ENCODE measurements at places on chromosomes 6 and 20.
A peak's percentile ranks its signal among the peaks of the same experiment; 100 is the strongest.

- no peak for DNase-seq
These were observed 60.0 kb downstream of the KIZ start for GRCh38 chr20:21185849-21186248.

DNA sequence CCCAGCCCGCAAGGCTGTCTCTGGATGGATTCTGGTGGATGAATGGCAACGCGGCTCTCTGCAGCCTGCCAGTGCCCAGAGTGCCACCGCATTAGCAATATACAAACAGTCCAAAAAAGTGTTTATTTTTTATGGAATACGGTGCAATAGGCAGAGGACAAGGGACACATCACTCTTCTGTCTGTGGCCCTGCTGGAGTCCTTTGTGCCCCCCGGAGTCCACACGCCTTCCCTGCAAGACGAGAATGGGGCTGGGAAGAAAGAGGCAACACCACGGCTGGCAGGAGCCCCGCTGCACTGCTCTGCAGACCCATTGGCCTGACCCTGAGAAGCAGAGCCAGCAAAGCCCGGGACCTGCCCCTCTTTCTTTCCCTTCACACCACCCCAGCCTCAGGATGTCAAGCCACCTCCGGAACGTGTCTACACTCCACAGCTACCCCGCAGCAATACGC lies 196.3 kb downstream of the SYNDIG1 start:
- DNase-seq: no peak

DNA sequence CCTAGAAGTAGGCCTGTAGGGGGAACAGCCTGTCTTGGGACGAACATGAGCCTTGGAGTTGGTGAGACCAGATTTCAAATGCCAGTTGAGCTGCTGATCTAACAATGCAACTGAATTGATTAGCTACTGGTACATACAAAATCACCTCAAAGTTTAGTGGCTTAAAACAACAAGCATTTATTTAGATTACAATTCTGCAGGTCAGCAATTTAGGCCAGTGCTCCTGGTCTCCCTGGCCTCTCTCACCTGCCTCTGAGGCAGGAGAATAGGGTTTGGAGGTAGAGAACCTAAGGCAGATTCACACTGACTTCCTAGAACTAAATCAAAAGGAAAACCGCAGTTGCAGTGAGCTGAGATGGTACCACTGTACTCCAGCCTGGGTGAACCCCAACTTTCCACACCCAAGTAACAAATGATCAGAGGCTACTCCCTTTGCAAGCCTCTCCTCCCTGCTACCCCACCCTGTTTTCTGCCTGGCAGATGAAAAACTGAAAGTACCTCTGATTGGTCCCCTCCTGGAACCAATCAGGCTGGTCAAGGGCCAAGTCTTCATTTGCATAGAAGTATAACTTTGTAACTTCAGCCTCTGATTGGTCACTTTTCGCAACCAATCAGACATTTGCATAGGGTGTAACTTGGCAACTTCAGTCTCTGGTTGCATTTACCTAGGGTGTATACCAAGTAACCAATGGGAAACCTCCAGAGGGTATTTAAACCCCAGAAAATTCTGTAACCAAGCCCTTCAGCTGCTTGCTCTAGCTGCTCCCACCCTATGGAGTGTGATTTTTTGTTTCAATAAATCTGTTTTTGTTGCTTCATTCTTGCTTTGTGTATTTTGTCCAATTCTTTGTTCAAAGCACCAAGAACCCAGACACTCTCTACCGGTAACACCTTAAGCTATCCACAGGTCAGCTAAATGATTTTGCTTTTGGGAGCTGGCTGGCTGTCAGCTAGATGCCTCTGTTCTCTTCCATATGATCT lies 8.1 kb upstream of the UBR2 start:
- DNase-seq: no peak

GRCh38 chr6:159727717-159728445 lies 575 bp downstream of the WTAP start:
- no peak for DNase-seq

GRCh38 chr20:50517817-50518154 lies 7.6 kb downstream of the PTPN1 start:
- DNase-seq: no peak

DNA sequence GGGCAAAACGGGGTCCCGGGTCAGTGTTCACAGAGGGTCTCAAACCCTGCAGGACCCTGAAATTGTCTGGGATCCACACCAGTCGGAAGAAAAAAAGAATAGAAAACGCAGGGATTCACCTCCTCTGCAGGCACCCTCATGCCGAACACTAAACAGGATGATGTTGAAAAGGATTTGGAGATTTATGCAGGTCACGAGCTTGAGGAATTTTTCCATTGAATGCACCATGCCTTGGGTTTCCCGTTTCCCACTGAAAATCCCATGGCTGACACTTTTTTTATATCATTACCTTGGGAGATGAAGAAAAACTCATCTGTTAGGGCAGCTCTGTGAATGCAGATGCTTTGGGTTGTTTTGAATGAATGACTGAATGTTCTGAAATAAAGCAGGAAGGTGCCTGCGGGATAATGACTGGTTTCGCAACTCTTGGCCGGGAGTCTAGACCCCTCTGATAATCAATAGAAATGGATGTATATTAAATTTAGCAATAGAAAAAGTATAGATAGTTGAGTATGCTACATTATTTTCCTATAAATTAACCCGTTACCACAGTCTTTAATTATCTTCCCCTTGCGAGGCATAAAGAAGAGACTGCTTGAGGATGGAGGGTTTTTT lies 147.5 kb upstream of the AFDN start:
- DNase-seq: no peak

- DNase-seq: no peak
These were observed 213.9 kb downstream of the LRFN2 start for GRCh38 chr6:40373267-40373666.

- DNase-seq: no peak
These were observed 10.1 kb upstream of the SLC22A7 start for GRCh38 chr6:43287717-43288679.

- no peak for DNase-seq
These were observed 1.3 kb downstream of the PPP1R3G start for GRCh38 chr6:5086294-5086890.

GRCh38 chr6:125717120-125717731 lies 32.2 kb upstream of the HEY2 start:
- DNase-seq: no peak

GRCh38 chr6:43972913-43973300 lies 154.3 kb downstream of the MRPL14 start:
- DNase-seq: no peak

DNA sequence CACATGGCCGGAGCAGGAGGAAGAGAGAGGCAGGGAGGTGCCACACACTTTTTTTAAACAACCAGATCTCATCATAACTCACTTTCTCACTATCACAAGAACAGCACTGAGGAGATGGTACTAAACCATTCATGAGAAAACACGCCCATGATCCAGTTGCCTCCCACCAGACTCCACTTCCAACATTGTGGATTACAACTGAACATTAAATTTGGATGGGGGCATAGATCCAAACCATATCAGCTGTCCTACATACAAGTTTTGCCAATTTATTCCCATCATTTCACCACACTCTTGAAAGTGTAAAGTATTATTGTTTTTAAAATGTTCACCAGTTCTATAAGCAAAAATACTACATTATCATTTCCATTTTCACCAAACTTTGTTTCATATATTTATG lies 33.9 kb upstream of the VGLL2 start:
- no peak for DNase-seq

DNA sequence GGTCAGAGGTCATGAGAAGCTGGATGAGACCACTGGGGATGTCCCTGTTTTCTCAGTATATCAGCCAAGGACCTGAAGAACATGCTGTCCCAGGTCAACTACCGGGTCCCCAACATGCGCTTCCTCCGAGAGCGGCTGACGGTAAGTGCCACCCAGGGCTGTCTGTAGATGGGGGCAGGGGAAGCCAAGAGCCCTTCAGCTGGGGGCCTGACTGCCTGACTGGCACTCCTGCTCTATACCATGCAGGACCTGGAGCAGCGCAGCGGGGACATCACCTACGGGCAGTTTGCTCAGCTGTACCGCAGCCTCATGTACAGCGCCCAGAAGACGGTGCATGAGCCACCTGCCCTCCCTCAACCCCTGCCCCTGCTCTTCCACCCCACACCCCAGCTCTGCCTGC lies 25.1 kb downstream of the PLCG1 start:
- DNase-seq: no peak

DNA sequence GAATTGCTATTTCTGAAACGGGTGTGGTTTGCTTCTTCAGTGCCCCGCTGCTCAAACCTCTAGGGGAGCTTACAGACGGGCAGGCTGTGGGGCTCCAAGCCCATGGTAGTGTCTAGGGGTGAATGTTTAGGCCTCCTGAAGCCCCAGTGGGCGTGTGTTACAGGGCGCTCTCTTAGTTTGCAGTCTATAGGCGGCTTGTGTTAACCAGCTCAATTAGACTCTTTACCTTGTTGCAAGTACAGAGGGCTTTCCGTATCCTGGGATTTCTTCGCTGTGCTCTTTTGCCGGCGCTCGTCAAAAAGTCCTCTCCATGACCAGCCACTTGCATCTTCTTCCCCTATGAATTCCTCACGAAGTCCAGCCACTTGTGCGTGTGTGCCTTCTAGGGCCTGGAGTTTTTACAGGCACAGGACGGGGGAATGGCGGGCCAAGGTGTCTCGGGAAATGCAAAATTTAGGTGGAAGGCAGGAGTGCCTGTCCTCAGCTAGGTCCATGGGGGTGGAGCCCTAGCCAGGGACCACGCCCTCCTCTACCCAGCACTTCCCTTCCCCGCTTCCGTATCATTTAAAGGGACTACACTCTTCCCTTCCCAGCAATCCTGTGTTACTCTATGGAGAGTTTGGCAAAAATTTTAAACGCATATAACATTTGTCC lies 94.5 kb downstream of the HTR1B start:
- no peak for DNase-seq

DNA sequence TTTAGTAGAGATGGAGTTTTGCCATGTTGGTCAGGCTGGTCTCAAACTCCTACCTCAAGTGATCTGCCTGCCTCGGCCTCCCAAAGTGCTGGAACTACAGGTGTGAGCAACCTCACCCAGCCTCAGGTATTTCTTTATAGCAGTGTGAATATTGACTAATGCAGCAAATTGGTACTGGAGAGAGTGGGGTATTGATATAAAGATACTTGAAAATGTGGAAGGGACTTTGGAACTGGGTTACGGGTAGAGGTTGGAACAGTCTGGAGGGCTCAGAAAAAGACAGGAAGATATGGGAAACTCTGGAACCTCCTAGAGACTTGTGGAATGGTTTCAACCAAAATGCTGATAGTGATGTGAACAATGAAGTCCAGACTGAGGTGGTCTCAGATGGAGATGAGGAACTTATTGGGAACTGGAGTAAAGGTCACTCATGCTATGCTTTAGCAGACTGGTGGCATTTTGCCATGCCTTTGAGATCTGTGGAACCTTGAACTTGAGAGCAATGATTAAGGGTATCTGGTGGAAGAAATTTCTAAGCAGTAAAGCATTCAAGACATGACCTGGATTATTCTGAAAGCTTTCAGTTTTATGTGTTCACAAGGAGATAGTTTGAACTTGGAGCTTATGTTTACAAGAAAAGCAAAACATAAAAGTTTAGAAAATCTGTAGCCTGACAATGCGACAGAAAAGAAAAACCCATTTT lies 127.2 kb downstream of the DTNBP1 start:
- no peak for DNase-seq

DNA sequence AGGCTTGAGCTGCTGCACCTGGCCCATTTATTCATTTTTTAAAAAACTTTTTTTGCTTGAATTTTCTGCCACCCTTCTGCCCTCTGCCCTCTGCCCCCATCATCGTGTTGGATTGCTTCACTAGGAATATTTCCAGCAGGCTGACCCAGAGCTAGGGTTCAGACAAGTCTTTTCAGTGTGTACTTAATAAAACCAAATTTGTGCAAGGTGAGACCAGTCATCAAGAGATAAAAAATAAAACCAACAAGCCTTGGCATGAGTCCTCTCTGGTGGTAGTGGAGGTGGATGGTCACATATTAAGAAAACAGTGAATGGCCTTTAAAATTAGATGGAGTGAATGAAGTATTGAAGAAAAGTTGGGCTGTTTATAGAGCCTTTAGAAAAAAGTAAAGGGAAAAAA lies 239.6 kb downstream of the CDKAL1 start:
- no peak for DNase-seq

GRCh38 chr20:64162239-64162910 lies 1.9 kb upstream of the MYT1 start:
- peak; percentile 23 for DNase-seq

- no peak for DNase-seq
These were observed 92.0 kb downstream of the CD40 start for GRCh38 chr20:46209930-46210671.

DNA sequence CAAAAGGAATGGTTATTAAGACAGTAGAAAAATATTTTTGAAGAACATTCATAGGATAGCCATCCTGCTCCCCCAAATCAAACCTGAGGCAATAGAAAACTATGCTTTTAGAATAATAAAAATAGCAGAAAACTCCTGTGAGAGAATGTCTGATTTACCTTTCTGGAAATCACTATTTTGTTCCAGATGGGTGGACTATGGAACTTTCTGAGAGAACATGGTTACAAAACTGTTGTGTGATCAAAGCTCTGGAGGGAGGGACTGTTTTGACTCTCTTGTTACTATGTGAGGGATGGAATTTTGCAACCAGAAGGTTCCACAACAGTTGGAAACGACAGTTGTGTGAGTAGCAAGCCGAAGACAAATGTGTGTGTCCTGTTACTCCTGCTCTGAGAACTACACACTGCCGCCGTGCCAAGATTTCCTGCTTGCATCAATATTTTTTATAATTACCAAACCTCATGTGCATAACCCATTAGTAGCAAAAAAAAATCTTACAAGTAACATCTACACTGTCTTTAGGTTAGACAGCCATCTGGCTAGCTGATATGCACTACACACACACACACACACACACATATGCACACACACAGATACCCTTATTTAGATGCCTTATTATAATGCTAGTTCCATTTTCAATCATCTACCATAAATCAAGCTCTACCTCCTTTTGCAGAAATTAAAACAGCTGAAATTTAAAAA lies 11.0 kb upstream of the HIVEP1 start:
- no peak for DNase-seq

DNA sequence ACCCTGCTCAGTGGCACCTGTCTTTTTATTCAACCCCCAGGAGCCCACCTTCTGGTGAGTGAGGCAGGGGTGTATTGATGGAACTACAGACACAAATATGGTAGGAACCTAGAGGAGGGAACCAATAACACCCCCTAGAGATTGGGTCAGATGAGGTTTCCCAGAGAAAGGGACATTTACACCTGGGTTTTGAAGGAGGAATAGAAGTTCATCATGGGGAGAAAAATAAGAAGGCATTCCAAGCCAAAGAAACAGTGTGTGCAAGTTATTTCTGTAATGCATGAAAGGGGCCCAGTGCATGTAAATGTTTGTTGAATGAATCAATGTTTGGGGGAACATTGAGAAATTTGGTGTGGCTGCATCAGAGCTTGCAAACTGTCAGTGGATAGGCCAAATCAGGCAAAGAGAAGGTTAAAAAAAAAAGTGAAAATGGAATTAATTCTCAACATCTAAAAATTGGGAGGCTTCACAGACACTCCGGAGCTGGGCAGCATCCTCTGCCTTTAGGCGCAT lies 11.1 kb upstream of the KIAA1755 start:
- no peak for DNase-seq

- DNase-seq: no peak
These were observed 150.9 kb downstream of the EYA4 start for GRCh38 chr6:133392015-133392414.

- no peak for DNase-seq
These were observed 175.8 kb downstream of the ISM1 start for GRCh38 chr20:13396826-13397225.
